Activated T-helper 1 cell treated with Interleukin-2 at 50 U/mL for 16 hours (primary cell): ENCODE measurements at places on chromosomes 7 and 10.

DNA sequence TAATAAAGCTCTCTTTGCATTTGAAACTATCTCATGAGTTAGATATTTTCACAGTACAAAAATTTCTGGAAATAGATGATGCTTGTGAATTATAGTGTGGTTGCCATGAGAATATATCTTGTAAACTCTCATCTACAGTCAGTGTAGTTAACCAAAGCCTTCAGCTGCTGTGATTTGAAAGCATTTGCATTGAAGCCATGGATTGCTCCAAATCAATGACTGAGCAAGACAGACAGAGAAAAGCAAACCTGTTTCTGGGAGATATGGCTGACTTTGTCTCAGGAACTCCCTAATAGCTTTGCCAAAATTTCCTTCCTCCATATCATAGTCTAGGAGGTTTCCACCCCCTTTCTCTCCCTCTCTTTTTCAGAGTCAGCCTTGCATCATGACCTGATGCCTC is 955.3 kb downstream of the REEP3 start:
- DNase-seq = no peak

DNA sequence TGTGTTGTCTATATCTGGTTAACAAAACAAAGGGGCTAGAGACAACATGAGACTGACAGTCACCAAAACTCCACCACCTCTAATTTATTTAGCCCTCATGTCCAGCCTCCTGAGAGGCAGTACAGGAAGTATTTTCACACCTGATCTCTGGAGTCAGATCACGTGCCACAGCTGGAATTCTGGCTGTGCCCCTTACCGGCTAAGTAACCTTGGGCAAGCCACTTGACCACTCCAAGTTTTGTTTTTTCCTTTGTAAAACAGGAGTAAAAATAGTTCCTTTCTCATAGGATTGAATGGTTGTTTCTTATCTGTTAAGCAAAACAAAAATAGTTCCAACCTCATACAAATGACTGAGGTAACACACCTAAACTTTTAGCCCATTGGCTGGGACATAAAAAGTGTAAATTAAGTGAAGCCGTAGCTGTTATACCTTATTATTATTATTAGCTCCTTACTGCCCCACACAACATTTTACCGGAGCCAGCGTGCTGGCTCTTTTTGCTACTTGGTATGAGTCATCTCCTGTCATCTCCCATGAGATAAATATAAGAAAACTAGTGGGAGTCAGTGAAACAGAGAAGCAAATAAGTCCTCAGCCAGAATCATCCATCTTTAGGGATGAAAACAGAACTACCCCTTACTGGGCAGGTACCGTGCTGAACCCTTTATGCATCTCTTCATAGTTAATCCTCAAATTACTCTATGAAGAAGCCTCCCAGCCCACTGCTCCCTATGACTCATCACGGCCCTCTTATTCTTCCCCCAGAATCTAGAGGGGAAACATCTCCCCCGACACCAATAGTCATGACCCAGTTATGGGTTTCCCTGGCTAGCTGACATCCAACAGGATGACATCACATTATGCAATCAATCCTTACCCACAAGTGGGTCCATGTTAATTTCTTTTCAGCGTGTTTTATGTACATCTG is 44.9 kb downstream of the PPP1R3C start:
- no peak for DNase-seq

GRCh38 chr10:86258941-86259340 is 107.7 kb downstream of the GRID1 start:
- DNase-seq = no peak

GRCh38 chr10:49298671-49298982 is 343 bp upstream of the C10orf71 start:
- no peak for DNase-seq

DNA sequence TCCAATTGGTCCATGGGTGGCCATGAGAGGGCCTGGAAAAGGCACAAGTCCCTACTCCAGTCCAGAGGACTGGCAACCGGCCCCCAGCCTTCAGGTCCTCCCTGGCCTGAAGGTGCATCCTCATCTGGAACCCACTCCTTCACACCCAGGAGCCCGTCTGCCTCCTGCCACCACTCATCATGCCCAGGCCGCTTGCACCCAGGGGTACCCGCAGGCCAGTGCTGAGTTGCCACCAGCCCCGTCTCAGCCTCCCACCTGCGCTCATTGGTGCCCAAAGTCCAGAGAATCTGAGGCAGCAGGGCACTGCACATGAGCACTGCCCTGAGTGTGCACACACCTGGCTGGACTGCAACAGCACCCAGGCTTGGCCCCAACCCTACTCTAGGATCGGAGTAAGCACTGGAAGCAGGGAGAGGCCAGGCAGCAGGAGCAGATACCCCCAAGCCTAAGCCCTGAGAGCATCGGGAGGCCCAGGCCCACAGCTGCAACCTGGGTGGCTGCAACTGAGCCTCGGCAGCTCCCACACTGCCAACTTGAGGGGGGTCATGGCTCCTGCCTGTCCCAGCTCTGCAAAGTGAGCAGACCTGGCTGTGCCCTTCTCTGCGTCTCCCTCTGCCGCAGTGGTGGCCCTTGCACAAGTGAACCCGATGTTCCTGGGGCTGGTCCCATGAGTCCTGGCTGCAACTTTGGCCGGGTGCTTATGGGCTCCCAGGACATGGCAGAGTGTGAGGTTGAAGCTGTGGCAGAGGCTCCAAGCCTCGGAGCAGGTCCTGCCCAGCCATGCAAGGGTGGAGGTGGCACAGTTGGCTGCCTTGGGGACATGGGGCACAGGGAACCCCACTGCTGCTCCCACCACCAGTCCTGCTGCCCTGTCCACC is 44.3 kb downstream of the TCERG1L start:
- no peak for DNase-seq
